Coronary artery (tissue), 2 donors: ENCODE measurements at places on chromosomes 5 and 9.
A peak's percentile ranks its signal among the peaks of the same experiment; 100 is the strongest.

DNA sequence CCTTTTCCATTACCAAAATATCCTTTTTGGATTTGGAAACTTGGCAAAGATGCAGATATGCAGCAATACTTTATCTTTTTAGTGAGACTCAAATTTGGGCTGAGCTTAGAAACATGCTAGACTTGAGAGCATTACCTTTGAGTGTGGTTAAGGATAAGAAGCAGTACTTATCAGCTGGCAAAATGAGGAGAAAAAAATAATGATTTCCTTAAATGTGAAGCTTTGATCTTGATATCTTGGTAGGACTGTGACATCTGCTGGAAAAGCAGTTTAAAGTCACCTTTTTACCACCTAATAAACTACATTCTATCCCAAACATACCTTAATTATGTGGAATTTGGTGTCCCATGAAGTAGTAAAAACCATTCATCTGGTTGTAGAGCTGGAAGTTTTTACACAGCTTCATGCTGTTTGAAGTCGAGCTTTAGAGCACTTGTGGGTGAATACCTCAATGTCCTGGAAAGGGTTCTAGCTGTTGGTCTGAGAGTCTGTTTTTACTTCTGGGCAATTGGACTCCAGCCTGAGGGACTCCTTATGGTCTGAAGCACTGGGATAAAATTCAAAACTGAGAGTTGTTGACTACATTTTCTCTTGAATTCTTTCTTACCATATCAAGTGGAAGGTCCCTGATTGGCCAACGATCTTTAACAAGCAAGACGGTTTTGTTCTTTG is 53.4 kb downstream of the LRRC70 start:
- no peak for DNase-seq

DNA sequence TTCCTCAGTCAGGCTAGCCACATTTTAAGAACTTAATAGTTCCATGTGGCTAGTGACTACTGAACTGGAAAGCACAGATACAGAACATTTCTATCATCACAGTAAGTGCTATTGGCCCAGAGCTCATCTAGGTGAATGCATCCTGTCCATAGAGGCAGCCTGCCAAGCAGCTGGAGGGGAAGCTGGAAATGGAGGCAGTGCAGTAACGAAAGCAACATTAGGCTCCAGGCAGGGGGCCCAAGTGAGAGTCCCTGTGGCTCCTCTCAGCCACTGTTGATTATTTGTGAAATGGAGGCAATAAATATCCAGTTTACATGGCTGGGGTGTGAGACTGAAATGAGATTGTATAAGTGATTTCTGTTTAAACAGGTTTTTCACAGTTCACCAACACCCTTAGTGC is 227.2 kb upstream of the KLF9 start:
- DNase-seq = no peak

DNA sequence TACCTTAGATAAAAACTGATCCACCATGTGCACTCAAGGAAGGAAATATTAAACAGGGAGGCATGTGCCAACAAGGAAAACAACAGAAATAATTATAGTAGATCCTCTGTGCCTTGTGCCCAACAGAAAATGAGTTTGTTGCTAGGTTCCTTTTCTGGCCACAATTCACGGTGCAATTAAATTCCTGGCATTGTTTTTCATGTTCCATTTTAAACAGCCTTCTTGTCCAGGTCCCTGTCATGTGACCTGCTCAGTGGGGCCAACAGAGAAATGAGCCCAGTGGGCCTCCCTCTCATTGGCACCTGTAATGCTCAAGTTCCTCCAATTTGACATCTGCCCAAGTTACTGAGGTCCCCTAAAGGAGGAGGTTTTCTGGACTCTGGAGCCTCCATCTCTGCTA is 56.5 kb downstream of the SPOCK1 start:
- DNase-seq = no peak

GRCh38 chr5:125888358-125888757 is 534.9 kb upstream of the GRAMD2B start:
- no peak for DNase-seq

GRCh38 chr9:71820403-71820921 is 52.1 kb upstream of the CEMIP2 start:
- DNase-seq = no peak

DNA sequence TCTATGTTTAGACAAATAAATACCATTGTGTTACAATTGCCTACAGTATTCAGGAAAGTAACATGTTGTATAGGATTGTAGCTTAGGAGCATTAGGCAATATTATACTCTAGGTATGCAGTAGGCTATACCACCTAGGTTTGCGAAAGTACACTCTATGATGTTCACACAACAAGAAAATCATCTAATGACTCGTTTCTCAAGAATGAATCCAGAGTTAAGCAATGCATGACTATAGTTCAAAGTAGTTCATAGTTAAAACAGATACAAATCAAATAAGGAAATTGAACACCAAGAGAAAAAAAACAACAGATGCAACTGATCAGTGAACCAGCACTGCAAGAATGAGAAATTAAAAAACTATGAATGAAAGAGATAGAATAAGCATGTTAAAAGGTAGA is 27.6 kb upstream of the ABLIM3 start:
- DNase-seq = no peak

GRCh38 chr9:126395439-126396212 is 69.0 kb downstream of the MVB12B start:
- DNase-seq = no peak

GRCh38 chr9:17165764-17166163 is 30.9 kb downstream of the CNTLN start:
- no peak for DNase-seq

DNA sequence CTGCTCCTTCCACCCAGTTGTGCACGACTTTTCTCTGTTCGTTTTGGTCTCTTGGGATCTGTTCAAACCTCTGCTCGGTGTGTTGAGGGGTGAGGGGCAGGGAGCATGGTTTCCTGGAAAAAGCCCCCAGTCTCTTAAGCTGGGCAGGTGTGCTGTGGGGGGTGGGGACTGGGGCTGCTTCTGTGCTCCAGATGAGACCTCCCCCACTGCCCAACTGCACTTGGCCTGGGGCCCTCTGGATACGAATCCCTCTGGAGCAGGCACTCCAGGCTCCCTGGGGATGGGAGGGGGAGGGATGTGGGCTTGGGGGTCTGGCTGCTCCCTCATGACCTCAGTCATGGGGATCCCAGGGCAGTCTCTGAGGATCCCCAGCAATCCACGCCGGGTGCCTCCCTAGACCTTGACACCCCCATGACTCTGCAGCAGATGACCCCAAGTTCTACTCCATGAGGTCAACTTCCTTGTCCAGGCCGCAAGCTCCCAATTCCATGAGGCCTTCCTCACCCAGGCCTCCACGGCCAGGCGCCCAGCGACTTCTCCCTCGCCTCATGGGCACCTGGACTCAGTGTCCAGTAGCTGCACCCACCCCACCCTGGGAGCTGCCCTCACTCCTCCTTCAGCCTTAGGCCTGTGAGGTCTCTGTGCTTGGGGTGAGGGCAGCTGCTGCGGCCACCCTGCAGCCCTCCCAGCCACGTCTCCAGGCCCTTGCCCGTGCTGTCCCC is 5.9 kb upstream of the AHRR start:
- DNase-seq = no peak

- no peak for DNase-seq
Measured at GRCh38 chr5:141965071-141965470, 3.8 kb upstream of the RNF14 start.

- DNase-seq = no peak
Measured at GRCh38 chr9:38065369-38066075, 3.5 kb downstream of the SHB start.

DNA sequence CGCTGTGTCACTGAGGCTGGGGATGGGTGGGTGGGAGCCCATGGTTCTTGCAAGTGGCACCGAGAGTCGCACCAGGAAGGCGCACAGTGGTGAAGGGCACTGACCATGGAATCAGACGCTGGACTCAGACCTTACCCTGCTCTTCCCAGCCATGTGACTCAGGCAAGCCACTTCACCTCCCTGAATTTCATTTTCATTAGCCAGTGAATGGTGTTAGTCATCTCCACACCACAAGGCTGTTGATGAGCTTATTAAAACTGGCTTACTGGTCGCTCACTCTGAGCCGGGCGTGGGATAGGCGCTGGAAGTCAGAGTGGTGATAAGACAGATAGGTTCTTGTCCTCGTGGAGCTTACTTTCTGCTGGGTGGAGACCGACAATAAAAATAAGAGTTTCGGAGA is 25.1 kb downstream of the FGF18 start:
- DNase-seq = no peak

- DNase-seq = no peak
Measured at GRCh38 chr9:134341929-134342745, 15.9 kb downstream of the RXRA start.

- DNase-seq = no peak
Measured at GRCh38 chr9:6562201-6562600, 83.3 kb downstream of the GLDC start.

- DNase-seq = no peak
Measured at GRCh38 chr5:150781706-150782614, 3.4 kb downstream of the SMIM3 start.

DNA sequence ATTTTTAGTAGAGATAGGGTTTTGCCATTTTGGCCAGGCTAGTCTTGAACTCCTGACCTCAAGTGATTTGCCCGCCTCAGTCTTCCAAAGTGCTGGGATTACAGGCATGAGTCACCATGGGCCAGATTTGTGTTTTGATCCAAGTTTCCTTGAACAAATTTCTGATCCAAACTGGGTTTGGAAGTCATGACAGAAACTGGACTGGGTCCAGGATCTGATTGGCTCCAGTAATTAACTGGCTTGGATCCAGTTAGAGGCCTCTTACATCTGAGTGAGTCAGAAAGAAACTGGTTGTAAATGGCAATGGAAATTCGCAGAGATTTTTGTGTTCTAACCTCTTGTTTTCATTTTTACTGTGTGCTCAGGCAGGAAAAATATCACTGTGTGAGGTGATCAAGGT is 141.6 kb downstream of the SLC25A46 start:
- DNase-seq = no peak

- no peak for DNase-seq
Measured at GRCh38 chr9:99296291-99296951, 74.3 kb downstream of the SEC61B start.

DNA sequence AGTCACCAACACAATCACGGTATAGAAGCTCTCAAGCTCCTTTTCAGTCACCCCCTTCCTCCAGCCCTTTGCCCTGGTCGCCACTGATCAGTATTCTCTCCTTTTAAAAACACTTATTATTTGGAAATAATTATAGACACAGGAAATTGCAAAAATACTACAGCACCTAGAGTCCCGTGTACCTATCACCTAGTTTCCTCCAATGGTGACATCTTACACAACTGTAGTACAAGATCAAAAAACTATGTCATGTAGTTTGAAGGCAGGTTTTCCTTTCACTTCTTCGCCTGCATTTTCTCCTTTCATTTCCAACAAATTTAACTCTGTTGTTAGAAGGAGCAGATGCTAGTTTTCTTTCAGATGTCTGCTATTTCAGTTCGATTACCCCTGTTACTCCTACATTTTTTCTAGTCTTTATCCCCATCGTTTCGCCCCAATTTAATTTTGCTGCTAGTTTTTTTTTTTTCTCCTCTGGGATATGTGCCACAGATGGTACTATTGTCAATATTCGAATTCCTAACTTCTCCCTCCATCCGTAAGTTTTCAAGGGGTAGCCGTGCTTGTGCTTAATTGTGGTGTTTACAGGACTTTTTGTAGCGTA is 612 bp upstream of the ATG10 start:
- DNase-seq = no peak

GRCh38 chr5:103389357-103389756 is 130.8 kb downstream of the MACIR start:
- no peak for DNase-seq

- no peak for DNase-seq
Measured at GRCh38 chr5:18171684-18172083, 537.4 kb downstream of the TAF11L14 start.

GRCh38 chr9:79573412-79573923 is 1.7 kb downstream of the TLE4 start:
- peak; percentile 78 for DNase-seq
